Stimulated activated CD4-positive, alpha-beta T cell treated with anti-CD3 and anti-CD28 coated beads, Interleukin-1b, Interleukin-23, amount 100 ng/mL, for 1 hour (primary cell): ENCODE measurements at places on chromosomes 4 and X.

GRCh38 chr4:39521253-39521919 lies 5.9 kb downstream of the UGDH start:
- DNase-seq, result no peak

DNA sequence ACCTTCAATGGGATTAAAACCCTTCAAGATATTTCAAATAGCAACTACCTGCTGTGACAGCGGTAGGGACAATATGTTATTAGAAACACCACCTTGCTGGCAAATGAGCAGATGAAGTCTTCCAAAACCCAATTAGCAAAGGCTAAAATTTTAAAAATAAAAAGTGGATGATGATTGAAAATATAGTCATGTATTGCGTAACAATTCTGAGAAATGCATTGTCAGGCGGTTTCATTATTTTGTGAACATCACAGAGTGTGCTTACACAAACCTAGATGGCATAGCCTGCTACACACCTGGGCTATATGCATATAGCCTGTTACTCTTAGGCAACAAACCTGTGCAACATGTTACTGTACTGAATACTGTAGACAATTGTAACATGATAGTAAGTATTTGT lies 91.2 kb upstream of the ANXA3 start:
- no peak for DNase-seq

- DNase-seq, result no peak
Observed at GRCh38 chrX:139201924-139202323, 328.6 kb upstream of the F9 start.

- no peak for DNase-seq
Observed at GRCh38 chr4:115529126-115529525, 415.7 kb upstream of the NDST4 start.

DNA sequence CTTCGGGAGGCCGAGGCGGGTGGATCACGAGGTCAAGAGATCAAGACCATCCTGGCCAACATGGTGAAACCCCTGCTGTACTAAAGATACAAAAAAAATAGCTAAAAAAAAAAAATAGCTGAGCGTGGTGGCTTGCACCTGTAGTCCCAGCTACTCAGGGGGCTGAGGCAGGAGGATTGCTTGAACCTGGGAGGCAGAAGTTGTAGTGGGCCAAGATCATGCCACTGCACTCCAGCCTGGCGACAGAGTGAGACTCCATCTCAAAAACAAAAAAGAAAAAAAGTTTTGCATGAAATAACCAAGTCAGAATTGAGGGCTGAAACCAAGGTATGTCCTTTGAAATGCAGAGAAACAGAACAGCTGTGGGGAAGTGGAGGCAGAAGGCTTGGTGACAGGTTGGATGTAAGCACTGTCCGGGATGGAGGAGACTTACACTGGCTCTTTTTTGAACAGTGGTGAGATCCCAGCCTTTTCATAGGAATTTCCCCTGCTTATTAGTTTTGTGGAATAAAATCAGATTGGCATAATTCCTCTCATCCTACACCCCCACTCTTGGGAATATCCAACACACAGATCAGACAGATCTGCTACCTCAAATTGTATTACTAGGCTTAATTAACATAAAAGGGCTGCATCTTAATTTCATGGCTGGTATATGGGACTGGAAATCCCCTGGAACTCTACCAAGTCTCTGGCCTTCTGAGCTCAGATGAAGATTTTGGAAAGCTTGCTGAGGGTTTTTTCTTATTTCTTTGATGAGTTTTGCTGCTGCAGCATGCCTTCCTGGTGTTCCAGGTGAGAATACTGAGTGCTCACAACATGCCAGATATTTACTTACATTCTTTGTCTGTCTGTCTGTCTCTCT lies 18.8 kb upstream of the C4orf36 start:
- no peak for DNase-seq

DNA sequence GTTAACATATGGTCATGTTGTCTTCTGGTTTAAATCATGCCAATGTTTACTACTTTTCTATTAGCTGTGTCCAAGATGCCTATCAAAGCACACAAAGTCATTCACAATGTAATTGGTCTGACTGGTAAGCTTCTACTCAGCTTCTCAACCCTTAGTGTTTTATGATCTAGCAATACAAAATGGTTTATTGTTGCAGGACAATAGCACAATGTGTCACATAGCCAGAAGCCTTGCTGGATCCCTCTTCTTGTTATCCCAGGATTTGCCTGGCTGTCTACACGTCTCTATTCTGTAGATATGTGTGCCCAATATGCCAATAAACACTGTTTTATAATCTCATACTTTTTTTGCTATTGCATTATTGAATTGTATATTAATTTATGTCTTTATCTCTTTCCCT lies 1111.0 kb upstream of the AGA start:
- no peak for DNase-seq
